ENCODE measurements at places on chromosomes 3 and 15.

DNA sequence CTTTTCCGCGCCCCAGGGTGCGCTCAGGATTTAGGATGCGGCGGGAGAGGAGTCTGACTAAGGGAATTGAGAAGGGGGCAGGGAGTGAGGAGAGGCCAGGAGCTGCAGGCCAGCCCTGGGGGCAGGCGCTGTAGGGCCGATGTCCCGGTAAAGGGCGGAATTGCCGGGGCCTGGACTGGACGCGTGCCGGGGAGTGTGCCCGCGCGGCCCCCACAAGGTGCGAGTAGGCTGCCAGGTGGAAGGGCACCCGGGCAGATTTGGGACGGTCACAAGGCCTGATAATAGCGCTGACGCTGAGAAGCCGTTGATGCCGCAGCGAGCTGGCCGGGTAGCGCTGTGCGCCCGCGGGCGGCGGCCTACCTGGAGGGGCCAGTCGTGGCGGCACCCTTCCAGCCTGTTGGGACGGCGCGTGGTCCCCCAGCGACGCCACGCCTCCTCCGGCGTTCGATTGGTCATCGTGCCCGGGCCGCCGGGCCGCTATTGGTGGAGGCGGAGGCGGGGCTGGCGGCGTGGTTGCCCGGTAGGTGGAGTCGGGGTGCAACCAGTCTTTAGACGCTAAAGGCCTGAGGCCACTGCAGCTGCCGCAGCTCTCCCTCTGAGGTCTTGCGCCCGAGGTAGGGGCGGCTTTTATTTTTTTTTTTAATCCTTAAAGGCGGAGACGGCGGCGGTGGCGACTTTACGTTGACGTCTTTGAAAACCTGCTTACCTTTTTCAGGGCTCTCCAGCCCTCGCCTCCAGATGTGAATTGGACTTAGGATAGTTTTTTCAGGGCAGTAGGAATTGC is 903 bp downstream of the SLC25A38 start:
- DNase-seq: peak; percentile 97

DNA sequence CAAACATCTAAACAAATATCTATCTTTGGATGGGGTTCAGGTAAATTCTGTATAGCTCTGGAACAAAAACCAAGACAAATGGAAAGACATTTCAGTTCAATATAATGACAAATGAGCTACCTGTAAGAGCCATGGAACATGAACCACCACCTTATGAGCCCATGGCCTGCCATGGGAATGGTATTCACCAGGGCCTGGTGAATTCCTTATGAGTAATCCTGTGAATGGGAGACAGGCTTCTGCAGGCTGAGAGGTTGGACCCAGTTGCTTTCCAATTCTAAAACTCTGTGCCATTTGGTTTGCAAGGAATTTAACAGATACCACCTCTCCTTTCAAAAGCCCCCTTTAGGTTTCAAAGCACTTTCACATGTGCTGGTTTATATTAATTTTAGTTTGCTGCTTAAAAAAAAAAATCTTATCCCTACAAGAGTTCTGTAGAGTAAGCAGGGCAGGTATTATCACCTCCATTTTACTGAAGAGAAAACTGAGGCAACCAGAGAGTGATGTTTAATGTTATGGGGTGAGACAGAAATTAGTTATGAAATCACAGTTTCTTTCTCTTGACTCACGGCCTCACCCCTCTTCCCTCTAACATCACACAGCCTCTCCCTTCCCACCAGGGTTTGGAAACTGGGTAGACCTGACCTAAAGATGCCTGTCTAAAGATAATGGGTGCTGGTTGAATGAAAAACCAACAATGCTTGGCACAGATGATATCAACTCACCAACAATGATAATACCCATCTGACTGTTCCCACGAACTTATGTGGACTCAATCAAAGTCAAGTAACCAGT is 397.6 kb upstream of the WNT5A start:
- DNase-seq: no peak

- no peak for DNase-seq
These were observed 291.2 kb upstream of the C2CD4B start for GRCh38 chr15:62456011-62456920.

DNA sequence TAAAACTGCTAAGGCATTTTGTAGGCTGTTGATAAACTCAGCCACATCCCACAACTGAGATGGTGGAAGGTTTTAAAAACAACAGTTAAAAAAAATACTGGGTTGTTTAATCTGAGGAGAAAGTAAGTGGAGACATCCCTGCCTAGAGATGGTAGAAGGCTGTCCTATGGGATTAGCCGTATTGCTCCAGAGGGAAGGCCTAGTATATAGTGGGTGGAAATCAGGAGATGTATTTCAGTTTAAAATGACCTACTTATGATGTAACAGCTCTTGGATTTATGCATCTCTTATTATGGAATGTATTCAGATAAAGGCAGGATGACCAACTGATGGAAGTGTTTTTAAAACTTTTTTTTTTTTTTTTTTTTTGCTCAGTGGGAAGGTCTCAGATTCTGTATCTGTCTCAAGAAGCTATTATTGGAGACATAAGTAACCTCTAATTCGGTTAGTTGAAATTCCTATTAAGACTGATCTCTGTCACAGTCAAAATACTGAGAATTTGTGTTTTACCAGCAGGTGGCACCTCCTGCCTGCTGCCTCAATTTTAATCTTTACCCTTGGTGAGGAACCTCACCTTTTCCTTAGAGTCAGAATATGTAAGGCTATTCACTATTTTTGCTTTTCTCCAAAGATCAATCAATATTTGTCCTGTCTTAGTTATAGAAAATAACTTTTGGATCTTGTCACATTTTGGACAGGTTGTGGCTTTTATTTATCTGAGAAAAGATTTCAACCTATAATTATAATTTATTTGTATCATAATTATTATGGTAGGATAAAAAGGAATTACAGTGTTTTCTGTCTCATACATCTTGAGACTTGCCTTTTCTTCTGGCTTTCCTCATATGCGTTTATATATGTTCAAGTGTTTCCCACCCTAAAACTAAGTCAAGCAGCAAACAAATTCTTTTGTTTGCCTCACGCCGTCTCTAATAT is 63.0 kb downstream of the VPS8 start:
- peak; percentile 49 for DNase-seq

DNA sequence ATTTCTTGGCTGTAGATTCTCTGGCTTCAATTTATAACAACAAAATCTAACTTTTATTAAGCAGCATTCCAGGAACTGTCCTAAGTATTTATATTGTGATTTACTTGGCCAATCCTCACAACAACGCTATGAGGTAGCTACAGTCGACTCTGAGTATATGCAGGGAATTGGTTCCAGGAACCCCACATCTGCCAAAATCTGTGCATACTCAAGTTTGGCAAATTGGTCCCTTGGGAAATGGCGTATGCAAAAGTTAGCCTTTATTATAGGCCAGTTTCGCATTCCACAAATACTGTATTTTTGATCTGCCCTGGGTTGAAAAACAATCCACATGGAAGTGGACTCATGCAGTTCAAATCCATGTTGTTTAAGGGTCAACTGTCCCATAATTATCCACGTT is 53.9 kb downstream of the RAP2B start:
- no peak for DNase-seq

DNA sequence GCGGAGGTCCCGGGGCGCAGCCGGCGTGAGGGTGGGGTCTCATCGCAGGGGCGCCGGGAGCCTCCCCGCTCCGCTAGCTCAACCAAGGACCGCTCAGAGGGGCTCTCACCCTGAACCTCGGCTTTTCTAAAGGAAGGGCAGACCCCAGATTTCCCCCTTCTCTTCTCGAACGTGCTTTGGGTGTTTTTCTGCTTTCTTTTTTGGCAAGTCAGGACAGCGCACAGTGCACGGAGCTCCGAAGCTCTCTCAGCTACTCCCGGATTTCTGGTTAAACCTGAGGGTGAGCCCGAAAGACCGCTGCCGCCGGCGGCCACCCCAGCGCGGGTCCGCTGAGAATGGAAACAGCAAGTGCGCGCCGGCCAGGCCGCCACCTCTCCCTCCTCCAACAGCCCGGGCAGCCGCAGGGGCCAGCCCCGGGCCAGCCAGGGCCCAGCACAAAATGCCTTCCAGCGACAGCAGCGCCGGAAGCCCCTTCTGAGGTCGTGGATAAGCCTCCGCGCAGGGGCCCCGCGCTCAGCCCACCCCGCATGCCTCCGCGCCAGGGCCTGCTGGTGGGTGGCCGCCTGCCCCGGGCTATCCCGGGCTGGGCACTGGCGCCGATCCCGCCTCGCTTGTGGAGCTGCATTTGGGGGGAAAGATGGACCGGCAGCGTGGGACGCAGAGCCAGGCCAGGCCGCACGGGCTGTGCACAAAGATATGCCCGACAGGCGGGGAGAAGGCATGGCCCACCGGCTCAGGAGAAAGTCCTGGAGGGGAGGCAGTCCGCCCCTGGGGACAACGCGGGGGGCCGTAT is 8.2 kb upstream of the OCA2 start:
- no peak for DNase-seq

GRCh38 chr3:175948041-175948440 is 1088.9 kb downstream of the NAALADL2 start:
- no peak for DNase-seq
